ENCODE measurements at places on chromosomes 1 and 21. TPM values are rescaled to one million over a fixed set of nuclear protein-coding genes. Genes with fewer than 3 reads are reported as not detected.

GRCh38 chr1:185559684-185560331 lies 174.4 kb upstream of the HMCN1 start:
- DNase-seq = peak; percentile 51

GRCh38 chr1:25566730-25567341 lies 23.4 kb downstream of the LDLRAP1 start:
- no peak for DNase-seq

DNA sequence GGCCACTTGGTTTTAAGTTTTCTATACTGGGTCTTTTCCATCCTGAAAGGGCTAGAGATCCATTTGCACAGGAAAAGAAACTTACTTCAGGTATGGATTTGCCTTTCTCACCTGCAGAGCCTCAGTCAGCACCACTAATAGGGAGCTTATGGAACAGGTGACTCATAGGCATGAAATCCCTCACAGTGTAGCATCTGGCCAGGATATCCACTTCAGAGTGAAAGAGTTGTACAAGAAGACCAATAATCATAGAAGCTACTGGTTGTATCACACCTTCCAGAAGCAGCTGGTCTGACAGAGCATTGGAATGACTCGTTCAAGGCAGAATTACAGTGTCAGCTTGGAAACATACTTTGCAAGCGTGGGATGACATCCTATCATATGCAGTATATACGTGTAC lies 26.3 kb upstream of the SYT14 start:
- no peak for DNase-seq

DNA sequence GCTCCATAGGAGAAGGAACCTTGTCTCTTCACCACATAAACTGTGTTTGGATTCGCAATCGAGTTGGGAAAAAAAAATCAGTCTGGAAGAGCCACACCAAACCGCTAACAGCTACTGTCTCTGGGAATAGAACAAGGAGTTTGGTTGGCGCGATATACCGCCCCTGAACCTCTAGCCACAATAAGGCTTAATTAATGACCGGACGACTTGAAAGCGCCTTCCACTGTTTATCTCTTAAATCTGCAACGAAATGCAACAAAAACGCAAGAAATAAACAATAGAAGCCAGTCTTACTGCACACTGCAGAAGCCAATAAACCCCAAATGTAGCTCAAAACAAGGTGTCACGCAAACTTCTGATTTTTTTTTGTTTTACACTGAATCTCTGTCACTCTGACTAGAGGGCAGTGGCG lies 10.9 kb downstream of the BTBD19 start:
- DNase-seq = no peak

DNA sequence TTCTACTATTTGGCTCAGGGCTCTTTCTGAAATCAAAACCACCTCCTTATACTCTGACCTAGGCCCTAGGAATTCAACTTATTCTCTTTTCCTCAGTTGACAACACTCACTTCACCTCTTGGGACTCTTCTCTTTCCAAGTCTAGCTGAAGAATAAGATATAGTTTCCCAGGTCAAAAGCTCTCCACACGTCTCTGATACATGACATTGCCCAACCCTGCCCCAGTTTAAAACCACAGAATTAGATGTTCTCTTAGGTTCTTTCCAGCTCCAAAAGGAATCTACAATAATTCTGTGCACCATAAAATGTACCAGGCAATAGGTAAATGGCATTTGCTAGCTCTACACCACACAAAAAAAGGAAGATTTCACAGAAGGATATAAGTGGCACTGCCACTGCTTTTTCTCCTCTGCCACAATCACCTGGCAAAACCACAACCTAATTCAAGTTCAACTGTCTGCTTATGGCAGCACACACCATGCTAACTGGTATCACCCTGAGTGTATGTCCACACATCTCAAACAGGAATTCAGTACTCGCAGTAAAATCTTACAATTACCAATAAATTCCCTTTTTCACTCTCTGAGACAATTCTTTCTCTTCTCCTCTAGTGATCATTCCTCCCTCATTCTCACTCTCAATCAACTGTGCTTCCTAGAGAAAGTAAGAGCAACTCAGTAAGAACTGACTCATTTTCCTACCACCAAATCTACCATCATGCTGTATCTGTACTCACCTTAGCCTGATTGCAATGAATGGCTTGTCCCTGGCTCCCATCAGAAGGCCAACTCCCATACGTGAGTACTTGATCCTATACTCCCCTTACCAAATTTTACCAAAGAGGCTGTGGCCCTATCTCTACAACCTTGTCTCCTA lies 27.3 kb downstream of the ZBTB8OS start:
- no peak for DNase-seq

Gene MYBPH
- not detected for total RNA-seq

Gene TENT5C
- total RNA-seq = 0.75 TPM

Gene OLFML2B
- 8.4 TPM for total RNA-seq

Gene AADACL4
- total RNA-seq = not detected

Gene NBPF6
- total RNA-seq = not detected
